Activated naive CD4-positive, alpha-beta T cell (primary cell): ENCODE measurements at places on chromosomes 13 and 19.

GRCh38 chr19:31205887-31206518, 143.2 kb downstream of the TSHZ3 start:
- DNase-seq = no peak

- no peak for DNase-seq
Observed at GRCh38 chr13:113059891-113060290, 45.7 kb upstream of the F7 start.

GRCh38 chr19:34459614-34460013, 21.9 kb upstream of the WTIP start:
- DNase-seq = no peak

- no peak for DNase-seq
Observed at GRCh38 chr13:99367663-99368448, 60.7 kb upstream of the GPR183 start.

- no peak for DNase-seq
Observed at GRCh38 chr19:4707322-4707721, 16.3 kb downstream of the DPP9 start.

GRCh38 chr19:55778331-55778730, 9.4 kb downstream of the RFPL4AL1 start:
- DNase-seq = no peak

GRCh38 chr13:62022369-62022768, 606.7 kb upstream of the PCDH20 start:
- DNase-seq = no peak

DNA sequence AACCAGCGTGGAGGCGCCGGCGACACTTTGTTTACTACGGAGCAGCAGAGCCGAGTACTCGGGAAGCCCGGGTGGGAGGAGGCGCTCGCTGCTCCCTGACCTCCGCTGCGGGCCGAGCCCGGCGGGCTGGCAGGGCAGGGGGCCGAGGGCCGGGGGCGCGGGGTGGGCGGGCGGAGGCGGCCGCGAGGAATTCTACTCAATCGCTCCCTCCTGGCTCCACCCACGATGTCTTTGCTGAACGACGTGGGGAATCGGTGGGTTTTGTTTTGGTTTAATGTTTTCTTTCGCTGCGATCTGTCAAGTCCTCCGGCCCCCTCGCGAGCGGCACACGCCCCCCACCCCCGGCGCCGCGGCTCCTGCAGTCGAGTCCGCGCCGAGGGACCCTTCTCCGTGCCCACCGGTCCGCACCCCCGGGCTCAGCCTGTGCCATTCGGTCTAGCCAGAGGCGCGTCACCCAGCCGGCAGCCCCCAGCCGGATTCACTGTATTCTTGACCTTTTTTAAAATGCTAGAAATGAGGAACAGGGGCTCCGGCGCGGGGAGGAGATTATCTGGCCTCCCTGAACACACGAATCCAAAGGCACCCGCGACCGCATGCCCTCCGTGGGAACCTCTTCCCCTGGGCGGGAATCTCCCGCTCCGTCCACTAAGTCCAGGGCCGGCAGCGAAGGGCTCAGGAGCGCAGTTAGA, 636 bp upstream of the FOXO1 start:
- no peak for DNase-seq

DNA sequence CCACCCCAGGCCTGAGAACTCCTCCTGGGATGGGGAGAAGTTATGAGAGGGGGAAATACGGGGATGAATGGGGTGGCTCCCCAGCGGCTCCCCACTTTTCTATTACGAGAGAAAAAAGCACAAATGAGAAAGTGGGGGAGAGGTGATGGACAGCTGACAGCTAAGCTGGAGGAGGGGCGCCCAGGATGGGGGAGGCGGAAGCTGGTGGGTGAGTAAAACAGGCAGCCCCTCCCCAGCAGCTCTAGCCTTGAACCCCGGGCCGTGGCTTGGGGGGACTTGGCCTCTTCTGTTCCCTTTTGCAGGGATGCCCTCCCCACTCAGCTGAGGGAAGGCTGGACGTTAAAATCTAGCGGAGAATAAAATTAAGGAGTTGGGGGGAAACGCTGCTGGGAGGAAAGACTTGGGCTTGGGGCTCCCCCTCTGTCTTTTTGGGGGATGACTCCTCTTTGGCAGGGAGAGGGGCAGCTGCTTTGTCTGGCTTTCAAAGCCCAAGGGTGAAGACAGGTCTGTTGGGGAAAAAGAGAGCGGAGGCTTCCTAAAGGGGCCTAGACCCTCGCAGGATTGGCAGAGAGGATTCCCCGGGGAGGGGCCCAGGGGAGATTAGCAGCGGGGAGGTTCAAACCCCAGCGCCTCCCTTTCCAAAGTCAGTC, 1.4 kb upstream of the SAMD1 start:
- DNase-seq = no peak

DNA sequence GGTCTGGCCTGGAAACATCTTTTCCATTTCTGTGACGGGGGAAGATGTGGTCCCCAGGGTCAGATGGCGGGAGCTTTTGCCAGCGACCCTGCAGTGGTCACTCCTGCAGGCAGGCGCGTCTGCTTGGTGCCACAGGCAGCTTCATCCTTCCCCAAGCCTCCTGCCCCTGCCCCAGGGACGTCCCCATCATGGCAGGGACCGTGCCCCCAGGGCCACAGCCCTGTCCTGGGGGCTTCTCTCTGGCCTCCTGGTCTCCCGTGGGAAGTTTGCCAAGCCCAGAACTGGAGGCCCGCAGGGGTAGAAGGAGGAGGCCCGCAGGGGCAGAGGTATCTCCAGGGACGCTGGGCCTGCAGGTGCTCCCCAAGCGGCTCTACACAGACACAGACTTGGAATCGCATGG, 47.5 kb downstream of the TMEM255B start:
- no peak for DNase-seq

- peak; percentile 97 for DNase-seq
Observed at GRCh38 chr19:18322759-18323460, at the start of gene LSM4. LSM4 (minus strand) TSS chr19:18323076; CDS start chr19:18323020, 56 bp downstream.

- peak; percentile 14 for DNase-seq
Observed at GRCh38 chr13:77698201-77699058, 943 bp downstream of the SLAIN1 start.

DNA sequence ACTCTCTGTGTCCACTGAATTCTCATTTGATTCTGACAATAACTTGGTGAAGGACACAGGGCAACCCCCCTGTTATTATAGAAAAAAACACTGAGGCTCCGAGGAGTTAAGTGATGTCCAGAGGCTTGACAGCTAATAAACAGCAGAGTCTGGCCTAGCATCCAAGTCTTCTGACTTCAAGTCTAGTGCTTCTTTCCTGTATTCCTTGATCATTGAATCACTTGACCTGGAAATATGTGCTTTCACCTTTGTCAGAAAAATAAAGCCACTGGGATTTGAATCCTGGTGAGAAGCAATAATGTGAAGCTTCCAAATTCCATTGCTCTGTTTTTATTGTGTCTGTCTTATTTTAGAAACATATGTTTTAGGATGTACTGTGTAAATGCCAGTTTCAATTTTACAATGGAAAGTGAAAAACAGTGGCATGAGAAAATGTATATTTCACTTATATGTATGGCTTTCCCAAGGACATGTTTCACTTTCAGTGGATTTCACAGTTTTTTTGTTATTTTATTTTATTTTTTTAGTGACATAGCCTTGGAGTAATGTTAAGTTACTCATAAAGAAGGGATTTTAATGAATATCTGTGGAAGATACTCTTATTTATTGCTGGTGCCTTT, 190.2 kb downstream of the GPC6 start:
- no peak for DNase-seq
